ENCODE measurements at places on chromosomes 16 and 17.

- no peak for DNase-seq
Measured at GRCh38 chr17:75749545-75750389, 15.2 kb downstream of the GALK1 start.

- DNase-seq = no peak
Measured at GRCh38 chr17:74516561-74517328, 14.5 kb downstream of the CD300LB start.

DNA sequence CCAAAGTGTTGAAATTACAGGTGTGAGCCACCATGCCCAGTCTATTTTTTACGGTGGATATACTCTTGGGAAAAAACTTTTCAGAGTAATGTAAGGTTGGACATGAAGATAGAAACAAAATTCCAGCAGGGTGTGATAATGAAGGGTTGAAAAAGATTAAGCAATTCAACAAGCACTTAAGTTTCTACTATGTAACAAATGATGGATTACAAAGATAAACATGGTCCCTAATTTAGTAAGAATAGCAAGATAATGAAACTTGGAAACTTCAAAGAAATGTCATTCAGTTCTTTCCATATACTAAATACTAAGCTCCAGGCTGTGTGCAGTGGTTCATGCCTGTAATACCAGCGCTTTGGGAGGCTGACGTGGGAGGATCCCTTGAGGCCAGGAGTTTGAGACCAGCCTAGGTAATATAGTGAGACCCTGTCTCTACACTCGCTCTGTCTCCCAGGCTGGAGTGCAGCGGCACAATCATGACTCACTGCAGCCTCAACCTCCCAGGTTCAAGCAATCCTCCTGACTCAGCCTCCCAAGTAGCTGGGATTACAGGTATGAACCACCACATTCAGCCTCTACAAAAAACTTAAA lies 31.0 kb downstream of the PSMD12 start:
- DNase-seq = no peak

GRCh38 chr16:66480265-66481080 lies 53.4 kb downstream of the BEAN1 start:
- DNase-seq = no peak

GRCh38 chr16:87953308-87954215 lies 2.3 kb downstream of the BANP start:
- DNase-seq = no peak

DNA sequence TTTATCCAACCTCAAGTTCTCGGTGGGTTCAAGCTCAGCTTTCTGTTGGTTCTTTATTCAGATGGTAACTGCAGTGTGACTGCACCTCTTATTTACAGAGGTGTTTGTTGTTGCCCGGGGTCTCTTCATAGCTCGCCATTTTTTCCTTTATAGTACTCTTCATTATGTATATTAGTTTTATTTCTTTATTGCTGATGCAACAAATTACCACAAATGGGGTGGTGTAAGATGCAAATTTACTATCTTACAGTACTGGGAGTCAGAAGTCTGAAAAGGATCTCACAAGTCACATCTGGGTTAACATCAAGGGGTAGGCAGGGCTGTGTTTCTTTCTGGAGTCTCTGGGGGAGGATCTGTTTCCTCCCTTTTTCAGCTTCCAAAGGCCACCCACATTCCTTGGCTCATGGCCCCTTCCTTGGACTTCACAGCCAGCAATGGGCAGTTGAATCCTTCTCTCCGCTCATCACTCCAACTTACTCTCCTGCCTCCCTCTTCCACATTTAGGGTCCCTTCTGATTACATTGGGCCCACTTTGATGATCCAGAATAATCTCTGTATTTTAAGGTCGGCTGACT lies 241.2 kb downstream of the HAPSTR1 start:
- DNase-seq = no peak

GRCh38 chr16:660132-660458 lies 7.8 kb upstream of the RHOT2 start:
- no peak for DNase-seq

DNA sequence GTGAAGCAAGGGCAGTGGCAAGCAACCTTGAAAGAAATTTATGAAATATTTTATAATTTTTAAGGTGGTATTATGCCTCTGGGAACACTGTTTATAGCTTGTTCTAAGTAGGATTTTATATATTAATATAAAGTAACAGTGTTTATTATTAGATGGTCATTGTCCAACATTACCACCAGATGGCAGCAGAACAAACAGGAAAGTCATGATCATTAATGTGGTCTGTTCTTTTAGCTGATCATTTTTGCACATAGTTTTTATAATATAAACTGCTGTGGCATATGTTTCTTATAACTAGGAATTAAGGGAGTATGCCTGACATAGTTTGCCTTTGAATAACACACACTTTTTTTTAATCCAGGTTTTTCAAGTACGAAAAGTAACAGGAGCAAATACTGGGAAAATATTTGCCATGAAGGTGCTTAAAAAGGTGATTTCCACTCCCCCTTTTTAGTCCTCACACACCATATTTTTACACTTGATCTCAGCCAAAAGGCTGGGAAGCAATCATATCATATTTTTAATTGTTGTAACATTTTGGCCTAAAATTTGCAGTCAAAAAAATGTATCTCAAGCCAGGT lies 21.4 kb downstream of the RPS6KB1 start:
- DNase-seq = no peak

GRCh38 chr17:1331708-1332107 lies 52.2 kb downstream of the TRARG1 start:
- no peak for DNase-seq

DNA sequence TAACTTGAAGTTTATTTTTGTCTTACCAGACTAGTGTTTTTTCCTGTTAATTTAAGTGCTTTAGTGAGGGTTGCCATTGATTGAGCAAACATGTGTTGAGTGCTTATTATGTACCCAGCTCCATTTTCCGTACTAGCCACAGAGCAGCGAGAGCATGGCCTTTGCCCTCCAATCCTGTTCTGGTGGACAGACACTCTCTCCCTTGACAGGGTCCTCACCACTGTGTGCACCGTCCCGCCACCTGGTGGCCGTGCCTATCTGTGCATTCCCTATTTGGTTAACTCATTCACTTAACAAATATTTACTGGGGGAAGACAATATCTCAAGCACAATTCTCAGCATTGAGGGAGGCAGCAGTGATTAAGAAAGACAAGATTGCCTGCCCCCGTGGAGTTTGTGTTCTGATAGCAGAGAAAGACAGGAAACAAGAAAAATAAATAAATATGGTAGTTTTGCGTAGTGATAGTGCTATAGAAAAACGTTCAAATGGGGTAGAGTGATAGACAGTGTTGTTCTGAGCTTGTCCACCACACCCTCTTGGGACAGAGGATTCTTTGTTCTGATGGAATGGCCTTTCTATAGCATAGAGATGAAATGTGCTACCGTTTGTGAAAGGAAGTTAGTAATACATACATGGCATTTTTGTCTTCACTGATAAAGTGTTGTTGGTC lies 13.0 kb downstream of the CDH13 start:
- no peak for DNase-seq
